ENCODE measurements at places on chromosomes 2 and 18. TPM values are rescaled to one million over a fixed set of nuclear protein-coding genes. Genes with fewer than 3 reads are reported as not detected.

TRAPPC8 gene
- 40.6 TPM for total RNA-seq

SERPINB10 gene
- total RNA-seq, result not detected

GALNT13 gene
- not detected for total RNA-seq

ZNF804A gene
- total RNA-seq, result not detected

CNGA3 gene
- not detected for total RNA-seq

SERPINB11 gene
- not detected for total RNA-seq

Data from T-helper 1 cell treated with Interleukin-12 subunit alpha and Interleukin-12 subunit beta and Interleukin-4 antibody, amounts not matched to agents 30 ng/mL and 1 ng/mL, for 36 hours (primary cell).